Articular chondrocyte of knee joint (primary cell): ENCODE measurements at places on chromosomes 1 and 21. TPM values are rescaled to one million over a fixed set of nuclear protein-coding genes. Genes with fewer than 3 reads are reported as not detected.

Gene G0S2
- 8.8 and 10.1 TPM in 2 replicates for total RNA-seq

Gene CACNA1S
- not detected in 2 replicates for total RNA-seq

Gene KRTAP19-1
- not detected in 2 replicates for total RNA-seq

Gene SLC6A9
- total RNA-seq, result 9.0 and 9.8 TPM in 2 replicates

Gene LHX8
- 0.13 TPM in 1 of 2 replicates, not detected in the other for total RNA-seq

Gene KCNK1
- 10.5 and 12.3 TPM in 2 replicates for total RNA-seq

Gene SPATA46
- total RNA-seq, result not detected in 2 replicates

Gene CCDC185
- total RNA-seq, result not detected in 2 replicates

Gene GIPC2
- 0.13 and 0.22 TPM in 2 replicates for total RNA-seq

Gene SLC19A1
- total RNA-seq, result 3.0 and 3.1 TPM in 2 replicates
